ENCODE measurements at places on chromosomes 12 and 14.

GRCh38 chr14:89576960-89577359 is 159.9 kb upstream of the FOXN3 start:
- DNase-seq: no peak

- DNase-seq: no peak
Measured at GRCh38 chr12:75606956-75607355, 95.5 kb upstream of the KRR1 start.

DNA sequence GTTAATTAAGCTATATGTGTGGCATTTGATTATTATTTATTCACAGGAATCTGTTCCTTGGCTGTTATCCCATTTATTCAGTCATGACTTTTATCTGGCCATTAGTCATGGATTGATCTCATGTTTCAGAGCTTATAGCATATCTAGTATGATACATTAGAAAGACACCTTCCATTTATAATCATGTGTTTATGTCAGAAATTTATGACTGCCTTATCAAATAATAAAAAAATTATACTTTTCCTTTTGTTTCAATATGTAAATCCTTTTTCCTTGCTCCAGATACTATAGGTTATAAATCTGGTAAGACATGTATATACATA is 248.0 kb upstream of the PDE3A start:
- no peak for DNase-seq

DNA sequence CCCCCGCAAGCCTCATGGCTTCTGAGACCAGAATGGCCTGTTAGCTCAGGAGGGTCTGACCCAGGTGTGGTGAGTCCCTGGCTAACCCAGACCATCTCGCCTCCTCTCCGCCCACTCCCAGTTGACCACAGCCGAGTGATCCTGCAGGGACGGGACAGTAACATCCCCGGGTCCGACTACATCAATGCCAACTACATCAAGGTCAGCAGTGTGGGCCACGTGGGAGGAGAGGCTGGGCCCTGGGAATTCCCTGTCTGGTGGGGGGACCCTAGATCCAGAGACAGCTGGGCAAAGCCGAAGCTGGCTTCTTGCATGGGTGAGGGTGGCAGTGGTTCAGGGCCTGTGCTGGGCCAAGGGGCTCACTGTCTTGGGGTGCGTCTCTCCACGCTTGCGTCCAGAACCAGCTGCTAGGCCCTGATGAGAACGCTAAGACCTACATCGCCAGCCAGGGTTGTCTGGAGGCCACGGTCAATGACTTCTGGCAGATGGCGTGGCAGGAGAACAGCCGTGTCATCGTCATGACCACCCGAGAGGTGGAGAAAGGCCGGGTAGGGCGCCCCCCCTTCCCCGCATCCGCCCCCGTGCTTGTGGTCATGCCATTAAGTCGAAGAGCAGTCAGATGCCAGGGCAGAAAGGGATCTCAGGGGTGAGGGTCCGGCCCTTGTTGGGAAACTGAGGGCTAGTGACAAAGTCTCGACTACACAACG is 5.0 kb downstream of the PTPN6 start:
- DNase-seq: no peak

- no peak for DNase-seq
Measured at GRCh38 chr14:32472512-32473463, 143.7 kb downstream of the AKAP6 start.

DNA sequence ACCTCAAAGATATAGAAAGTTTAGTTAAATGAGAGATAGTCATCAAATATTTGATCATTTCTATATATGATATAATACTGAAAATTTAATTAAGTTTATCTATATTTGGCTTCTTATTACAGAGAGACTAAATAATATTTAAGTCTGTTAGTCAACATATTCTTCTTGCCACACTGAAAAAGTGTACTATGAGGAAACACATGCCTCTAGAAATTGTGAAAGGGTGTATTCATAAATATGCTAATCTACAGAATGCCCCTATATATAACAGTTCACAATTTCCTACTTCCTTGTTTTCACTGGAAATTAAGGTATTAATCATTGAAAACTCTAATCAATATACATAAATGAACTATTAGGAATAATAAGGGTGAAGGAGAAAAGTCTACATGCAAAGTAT is 31.4 kb upstream of the ETV6 start:
- DNase-seq: no peak

GRCh38 chr14:100203962-100204834 is 34.7 kb upstream of the YY1 start:
- no peak for DNase-seq

- DNase-seq: no peak
Measured at GRCh38 chr14:42353315-42353714, 746.6 kb downstream of the LRFN5 start.

DNA sequence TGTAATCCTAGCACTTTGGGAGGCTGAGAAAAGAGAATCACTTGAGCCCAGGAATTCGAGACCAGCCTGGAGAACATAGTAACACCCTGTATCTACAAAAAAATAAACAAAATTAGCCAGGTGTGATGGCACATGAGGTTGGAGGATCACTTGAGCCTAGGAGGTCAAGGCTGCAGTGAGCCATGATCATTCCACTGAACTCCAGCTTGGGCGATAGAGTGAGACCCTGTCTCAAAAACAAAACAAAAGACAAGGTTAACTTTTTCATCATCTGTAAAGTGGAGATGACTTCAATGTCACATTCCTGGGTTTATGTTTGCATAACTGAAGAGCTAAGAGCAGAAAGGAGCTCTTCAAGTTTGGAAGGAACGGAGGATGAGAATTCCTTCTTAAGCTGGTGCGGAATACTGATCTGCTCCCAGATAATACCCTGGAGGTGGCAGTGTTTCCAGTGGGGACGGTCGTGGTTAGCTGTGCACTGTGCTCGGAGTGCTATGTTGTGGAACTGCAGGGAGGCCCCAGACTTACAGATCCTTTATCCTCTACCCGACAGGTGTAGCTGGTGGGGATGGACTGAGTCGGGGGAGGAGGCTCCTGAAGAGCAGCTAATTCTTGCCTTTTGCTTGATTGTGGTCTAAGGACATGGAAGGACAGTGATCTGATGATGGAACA is 22.5 kb upstream of the BICD1 start:
- DNase-seq: no peak

- DNase-seq: no peak
Measured at GRCh38 chr14:87013583-87013982, 979.4 kb downstream of the GALC start.

GRCh38 chr12:94863321-94864035 is 140.0 kb downstream of the NDUFA12 start:
- DNase-seq: no peak

- no peak for DNase-seq
Measured at GRCh38 chr12:40648519-40648918, 43.7 kb upstream of the CNTN1 start.

Measured in mucosa of descending colon (tissue), 3 donors.